ENCODE measurements at places on chromosomes 5 and 9.

DNA sequence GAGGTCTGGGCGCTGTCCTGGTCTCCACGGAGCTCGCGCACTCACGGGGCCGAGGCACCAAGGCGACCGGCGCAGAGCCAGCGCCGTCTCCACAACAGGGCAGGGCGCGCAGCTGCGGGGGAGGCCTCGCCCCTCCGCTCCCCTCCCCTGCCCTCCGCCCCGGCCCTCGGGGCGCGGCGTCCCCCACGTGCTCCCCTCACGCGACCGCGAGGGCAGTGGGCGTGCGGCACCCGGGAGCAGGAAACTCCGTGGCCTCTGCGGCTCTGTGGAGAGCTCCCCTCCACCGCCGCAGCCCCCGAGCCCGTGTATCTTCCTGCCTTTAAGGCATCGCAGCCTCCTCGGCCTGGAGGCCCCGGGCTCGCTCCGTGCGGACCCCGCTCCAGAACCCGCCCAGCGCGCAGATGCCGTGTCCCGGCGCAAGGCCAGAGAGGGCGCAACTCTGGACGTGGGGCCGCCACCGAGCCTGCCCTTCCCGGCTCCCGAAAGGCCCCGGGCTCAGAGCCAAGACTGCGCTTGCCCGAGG, 708 bp upstream of the TUBB4B start:
- peak; percentile 71 for DNase-seq

- DNase-seq = no peak
Measured at GRCh38 chr5:169006842-169007790, 293.8 kb downstream of the SLIT3 start.

DNA sequence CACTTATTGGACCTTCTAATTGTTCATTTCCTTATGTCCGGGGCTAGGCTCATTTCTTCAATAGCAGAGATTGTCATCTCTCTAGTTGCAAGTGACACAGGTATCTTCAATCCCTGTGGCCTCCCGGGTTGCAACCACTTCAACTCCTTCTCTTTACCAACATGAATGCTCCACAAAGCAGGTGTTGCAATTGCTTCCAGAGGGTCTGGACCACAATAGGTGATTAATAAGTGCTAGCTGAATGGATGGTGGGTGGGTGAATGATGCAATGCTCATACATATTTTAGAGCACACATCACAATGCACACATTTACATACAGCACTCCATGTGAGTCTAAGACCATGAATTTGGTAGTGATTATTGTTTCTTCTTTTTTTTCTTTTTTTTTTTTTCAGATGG, 2.6 kb downstream of the CEMIP2 start:
- DNase-seq = no peak

DNA sequence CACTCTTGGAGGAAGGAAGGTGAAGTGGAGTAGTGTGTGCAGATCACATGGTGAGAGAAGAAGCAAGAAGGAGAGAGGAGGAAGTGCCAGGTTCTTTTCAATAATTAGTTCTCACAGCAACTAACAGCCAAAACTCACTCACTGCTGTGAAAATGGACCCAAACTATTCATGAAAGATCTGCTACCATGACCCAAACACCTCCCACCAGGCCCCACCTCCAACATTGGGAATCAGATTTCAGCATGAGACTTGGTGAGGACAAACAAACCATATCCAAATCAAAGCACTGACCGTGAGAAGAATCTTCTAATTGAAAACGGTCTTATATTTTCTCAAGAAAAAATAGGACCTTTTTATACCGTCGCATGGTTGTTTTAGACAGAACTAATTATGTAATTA, 468.7 kb upstream of the TYRP1 start:
- no peak for DNase-seq

- DNase-seq = no peak
Measured at GRCh38 chr5:179874136-179874535, 15.5 kb upstream of the MRNIP start.

DNA sequence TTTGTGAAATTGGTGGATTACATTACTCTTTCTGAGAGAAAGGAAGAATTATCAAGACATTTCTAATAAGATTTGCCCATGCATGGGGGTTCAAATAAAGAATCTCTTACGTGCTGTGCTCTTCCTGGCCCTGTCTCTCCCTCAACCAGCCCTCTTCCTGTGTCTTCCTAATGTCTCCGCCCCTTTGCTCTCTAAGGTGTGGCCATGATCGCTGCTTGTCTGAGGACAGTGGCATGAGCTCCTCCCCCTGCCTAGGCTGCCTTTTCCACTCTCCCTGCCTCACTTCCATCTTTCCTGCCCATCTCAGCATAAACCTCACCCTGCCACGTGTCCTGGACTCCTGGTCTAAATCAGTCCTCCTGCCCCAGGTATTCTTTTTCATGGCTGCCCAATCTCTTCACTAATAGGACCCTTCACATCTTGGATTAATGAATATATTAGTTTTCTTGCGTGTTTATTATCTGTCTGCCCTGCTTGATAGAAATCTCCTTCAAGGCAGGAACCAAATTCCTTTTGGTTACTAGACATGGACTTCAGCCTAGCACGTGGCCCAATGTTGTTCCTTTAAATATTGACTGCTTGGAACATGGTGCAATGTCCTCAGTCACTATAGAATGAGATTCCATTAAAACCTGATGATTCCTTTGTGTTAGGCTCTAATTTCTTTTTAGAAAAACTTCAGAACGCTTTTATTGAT, 122.3 kb downstream of the MTRR start:
- DNase-seq = no peak

DNA sequence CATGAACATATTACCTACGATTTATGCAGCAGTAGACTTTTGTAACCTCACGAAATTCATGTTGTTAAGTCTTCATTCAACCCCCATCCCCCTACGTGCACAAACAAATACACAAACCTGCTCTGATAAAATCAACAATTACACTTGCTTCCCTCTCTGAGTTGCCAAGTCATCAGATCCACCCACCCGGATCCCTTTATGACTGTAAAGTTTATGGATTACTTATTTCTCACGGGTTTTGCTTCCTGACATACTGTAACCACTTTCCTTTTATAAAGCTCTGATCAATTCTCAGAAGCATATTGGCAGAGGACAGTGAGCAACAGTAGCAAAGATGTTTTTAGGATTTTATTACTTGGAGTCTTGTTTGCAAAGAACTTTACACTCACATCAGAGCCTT, 70.5 kb downstream of the MLLT3 start:
- DNase-seq = no peak

DNA sequence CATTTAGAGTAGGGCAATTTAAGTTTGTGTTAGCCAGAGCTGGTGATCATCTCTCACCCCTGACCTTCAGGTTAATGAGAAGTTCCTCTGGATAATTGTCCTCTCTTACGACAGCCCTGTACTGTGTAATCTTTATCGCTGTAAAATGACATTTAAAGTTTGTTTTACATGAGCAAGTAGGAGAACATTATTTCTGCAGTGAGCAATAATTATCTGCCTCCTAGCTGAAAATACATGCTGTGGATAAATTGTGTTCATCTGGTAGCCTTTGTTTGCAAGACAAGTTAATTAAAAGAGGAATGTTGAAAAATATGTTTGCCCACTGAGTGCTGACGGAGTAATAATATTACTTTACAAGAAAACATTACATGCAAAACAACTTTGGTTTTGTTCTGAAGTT, 1083.8 kb upstream of the NUDT12 start:
- no peak for DNase-seq

All from T-helper 17 cell (primary cell).